ENCODE measurements at places on chromosomes 16 and 17. TPM values are rescaled to one million over a fixed set of nuclear protein-coding genes. Genes with fewer than 3 reads are reported as not detected.

GRCh38 chr16:71927787-71928186 is 32.5 kb downstream of the IST1 start:
- DNase-seq: no peak
- no peak overlapping the region for H3K4me3 ChIP-seq
- no peaks in the 10 kb centered on the region for H3K27me3 ChIP-seq
- H3K36me3 ChIP-seq: peaks cover 61% of the 10 kb centered on the region
- no peaks in the 10 kb centered on the region for H3K4me1 ChIP-seq

DNA sequence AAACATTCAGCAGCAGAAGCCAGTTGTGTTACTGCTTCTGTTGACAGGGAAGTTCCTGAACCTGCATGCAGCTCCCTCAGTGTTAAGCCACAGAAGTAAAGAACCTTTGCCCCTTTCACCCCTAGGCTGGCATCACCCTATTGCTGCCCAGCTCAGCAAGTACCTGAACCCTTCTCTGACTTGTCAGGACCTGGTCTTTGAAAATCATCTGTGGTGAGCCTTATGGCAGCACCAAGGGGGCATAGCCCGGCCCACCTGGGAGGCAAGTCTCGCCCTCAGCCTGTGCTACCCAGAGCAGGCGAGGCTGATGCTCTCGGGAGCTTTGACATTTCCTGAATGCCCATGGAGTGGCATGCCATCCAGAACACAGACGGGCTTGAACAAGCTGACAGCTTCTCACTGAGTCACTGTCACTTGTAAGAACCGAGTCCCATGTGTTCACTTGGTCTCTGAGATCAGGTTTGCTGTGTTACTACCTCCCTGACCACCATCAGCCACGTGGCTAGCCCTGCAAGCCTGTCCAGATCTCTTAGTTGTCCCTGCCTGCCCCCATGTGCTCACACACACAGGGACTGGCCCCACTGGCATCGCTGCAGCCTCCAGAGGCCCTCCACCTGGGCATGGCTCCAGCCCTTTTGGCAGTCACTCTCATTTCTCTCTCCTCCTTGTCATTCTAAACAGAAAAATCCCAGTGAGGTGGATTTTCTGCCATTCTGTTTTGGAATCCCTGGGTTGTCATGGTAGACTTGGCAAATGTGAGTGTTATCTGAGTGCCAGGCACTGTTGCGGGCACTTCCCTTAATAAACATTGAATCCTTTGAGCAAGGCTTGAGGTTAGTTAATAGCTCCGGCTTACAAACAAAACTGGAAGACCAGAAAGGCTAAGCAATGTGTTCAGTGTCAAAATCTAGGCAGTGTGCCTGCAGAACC is 2.9 kb upstream of the CARMIL2 start:
- no peak for DNase-seq
- H3K4me1 ChIP-seq: no peaks in the 10 kb centered on the region
- H3K27me3 ChIP-seq: peaks cover 24% of the 10 kb centered on the region
- no peak overlapping the region for H3K4me3 ChIP-seq
- no peak overlapping the region for H3K27ac ChIP-seq
- peaks cover 10% of the 10 kb centered on the region for H3K36me3 ChIP-seq

GRCh38 chr17:67636834-67637520 is 80.8 kb upstream of the NOL11 start:
- DNase-seq: no peak
- peaks cover 13% of the 10 kb centered on the region for H3K4me1 ChIP-seq
- peaks cover under 1% of the 10 kb centered on the region for H3K36me3 ChIP-seq

DNA sequence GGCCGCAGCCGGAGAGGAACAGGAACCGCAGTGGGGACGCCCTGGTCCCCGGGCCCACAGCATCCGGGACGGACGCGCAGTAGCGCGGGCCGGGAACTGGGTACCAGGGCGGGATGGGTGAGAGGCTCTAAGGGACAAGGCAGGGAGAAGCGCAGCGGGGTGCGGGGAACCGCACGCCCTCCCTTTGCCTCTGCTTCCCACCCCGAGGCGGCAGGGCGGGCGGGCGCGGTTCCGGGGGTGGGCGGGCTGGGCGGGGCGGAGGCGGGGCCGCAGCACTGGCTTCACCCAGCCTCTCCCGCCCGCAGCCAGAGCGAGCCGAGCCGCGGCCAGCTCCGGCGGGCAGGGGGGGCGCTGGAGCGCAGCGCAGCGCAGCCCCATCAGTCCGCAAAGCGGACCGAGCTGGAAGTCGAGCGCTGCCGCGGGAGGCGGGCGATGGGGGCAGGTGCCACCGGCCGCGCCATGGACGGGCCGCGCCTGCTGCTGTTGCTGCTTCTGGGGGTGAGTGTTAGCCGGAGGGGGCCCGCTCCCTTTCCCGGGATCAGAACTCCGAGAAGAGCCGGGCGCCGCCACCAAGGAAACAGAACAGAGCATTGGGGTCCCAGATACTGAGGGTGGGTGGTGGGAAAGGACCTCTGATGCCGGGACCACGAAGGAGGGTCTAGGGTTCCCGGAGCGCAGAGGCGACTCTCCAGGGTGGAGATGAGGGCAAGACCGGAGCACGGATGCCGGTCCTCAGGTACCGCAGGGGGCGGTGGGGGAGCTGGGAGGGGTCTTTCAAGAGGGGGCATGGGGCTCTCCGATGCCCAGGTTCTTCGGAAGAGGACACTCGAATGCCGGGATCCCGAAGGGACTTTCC is at the start of gene NGFR:
Gene NGFR, plus strand, starts transcription at position 308 of the 856 bp plus-strand sequence. Its CDS starts 125 bp downstream, at position 433.
- peak within 1 kb of the TSS; percentile 80 for H3K4me3 ChIP-seq
- H3K36me3 ChIP-seq: no peaks in the 10 kb centered on the region
- peaks cover 20% of the 10 kb centered on the region for H3K4me1 ChIP-seq
- peaks cover 69% of the 10 kb centered on the region for H3K27me3 ChIP-seq

DNA sequence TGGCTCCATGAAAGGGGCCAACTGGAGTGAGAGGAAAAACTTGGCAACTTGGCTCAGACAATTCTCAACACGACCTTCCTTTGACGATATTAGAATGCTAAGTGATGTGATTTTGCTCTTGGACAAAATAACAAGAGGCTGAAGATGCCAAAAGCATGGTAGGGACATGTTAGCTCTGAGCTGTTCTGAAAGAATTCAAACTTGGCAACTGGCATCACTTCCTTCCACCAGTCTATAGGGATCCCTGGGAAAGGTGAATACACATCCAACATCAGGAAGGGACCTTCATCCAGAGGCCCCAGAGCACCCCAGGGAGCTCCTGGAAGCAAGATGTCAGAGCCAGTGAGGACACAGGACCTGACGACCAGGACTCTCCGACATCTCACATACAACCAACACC is 4.3 kb downstream of the KRT37 start:
- no peaks in the 10 kb centered on the region for H3K4me1 ChIP-seq
- DNase-seq: no peak
- no peak overlapping the region for H3K27ac ChIP-seq
- no peaks in the 10 kb centered on the region for H3K36me3 ChIP-seq
- H3K27me3 ChIP-seq: no peaks in the 10 kb centered on the region
- no peak overlapping the region for H3K4me3 ChIP-seq

- no peak for DNase-seq
- H3K36me3 ChIP-seq: no peaks in the 10 kb centered on the region
- no peaks in the 10 kb centered on the region for H3K27me3 ChIP-seq
- H3K4me1 ChIP-seq: peaks cover 7% of the 10 kb centered on the region
- no peak overlapping the region for H3K4me3 ChIP-seq
These were observed 42.1 kb upstream of the GPRC5B start for GRCh38 chr16:19926449-19927390.

- DNase-seq: no peak
- H3K36me3 ChIP-seq: no peaks in the 10 kb centered on the region
- H3K27ac ChIP-seq: no peak overlapping the region
- no peak overlapping the region for H3K4me3 ChIP-seq
- H3K4me1 ChIP-seq: peaks cover 16% of the 10 kb centered on the region
- no peaks in the 10 kb centered on the region for H3K27me3 ChIP-seq
These were observed 8.1 kb downstream of the SMIM5 start for GRCh38 chr17:75641343-75641742.

GRCh38 chr17:43368740-43369506 is 29.9 kb upstream of the ARL4D start:
- H3K27me3 ChIP-seq: no peaks in the 10 kb centered on the region
- H3K4me3 ChIP-seq: peak overlapping the region; percentile 57
- H3K36me3 ChIP-seq: no peaks in the 10 kb centered on the region
- peak overlapping the region; percentile 97 for H3K27ac ChIP-seq
- DNase-seq: peak; percentile 94
- H3K4me1 ChIP-seq: peaks cover 19% of the 10 kb centered on the region

The FLYWCH2 gene
- 45.0 TPM for total RNA-seq

The RDM1 gene
- 3.9 TPM for total RNA-seq

The GAS2L2 gene
- total RNA-seq: not detected

The SLFN13 gene
- total RNA-seq: 3.1 TPM

The KRTAP4-3 gene
- not detected for total RNA-seq

The DYNC1LI2 gene
- total RNA-seq: 113 TPM

Measured in GM23338 (cell line).